ENCODE measurements at places on chromosomes 7 and 10. TPM values are rescaled to one million over a fixed set of nuclear protein-coding genes. Genes with fewer than 3 reads are reported as not detected.
A peak's percentile ranks its signal among the peaks of the same experiment; 100 is the strongest.

- peak; percentile 74 for DNase-seq
These were observed 55.5 kb downstream of the SYPL1 start for GRCh38 chr7:106056513-106057203.

- no peak for DNase-seq
These were observed 4.1 kb upstream of the SGCE start for GRCh38 chr7:94660006-94660405.

Gene GRM3
- not detected for total RNA-seq

DNA sequence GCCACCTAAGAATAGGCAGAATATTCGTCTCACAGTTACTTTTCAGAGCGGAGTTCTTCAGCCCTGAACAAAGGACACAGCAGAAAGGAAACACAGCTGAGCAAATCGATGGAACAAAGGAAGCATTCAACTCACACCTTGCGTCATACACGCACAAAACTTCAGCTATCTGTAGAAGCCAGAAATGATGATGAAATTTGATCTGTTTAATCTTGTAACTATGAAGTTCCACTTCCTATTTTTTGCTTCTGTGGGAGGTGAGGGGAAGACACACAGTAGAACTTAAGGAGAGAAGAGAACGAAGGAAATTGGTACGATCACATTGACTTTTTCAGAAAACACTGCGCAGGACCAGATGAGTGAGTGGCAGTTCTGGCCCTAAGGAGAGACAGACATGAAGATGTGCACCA, 26.2 kb downstream of the FAM171A1 start:
- peak; percentile 41 for DNase-seq

Gene UCN3
- not detected for total RNA-seq

Gene FGFR2
- total RNA-seq, result 3.7 TPM

GRCh38 chr7:154912871-154913637, 89.9 kb downstream of the PAXIP1 start:
- no peak for DNase-seq

Data from H4 (cell line).